ENCODE measurements at places on chromosomes 7 and 10.

DNA sequence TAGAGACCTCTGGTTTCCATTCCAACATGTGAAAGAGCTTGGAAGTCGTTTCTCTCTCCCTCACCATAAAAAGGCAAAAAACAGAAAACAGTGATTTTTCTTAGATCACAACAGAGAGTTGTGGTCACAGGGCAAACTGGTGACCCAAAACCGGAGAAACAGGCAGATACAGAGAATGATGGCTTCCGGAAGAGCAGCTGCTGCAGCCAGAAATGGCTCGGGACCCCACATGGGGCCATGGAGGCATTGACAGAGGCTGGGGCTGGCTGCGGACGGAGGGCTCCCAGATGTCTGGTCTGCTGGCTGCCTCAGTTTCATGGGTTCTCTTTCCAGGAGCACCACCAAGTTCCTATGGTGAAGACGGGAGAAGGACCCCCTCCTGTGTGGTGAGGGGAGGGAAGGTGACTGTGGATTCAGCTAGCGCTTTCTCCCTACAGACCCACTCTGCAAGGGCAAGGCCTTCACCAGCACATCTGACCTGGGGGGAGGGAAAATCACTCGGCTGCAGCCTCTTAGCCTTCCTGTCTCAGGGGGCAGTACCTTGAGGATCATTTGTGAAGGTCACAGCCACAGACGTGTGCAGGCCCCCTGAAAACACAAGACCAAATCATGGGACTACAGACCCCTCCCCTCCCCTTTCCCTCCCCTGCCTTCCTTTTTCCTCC is 81.4 kb downstream of the WDR37 start:
- DNase-seq: no peak

DNA sequence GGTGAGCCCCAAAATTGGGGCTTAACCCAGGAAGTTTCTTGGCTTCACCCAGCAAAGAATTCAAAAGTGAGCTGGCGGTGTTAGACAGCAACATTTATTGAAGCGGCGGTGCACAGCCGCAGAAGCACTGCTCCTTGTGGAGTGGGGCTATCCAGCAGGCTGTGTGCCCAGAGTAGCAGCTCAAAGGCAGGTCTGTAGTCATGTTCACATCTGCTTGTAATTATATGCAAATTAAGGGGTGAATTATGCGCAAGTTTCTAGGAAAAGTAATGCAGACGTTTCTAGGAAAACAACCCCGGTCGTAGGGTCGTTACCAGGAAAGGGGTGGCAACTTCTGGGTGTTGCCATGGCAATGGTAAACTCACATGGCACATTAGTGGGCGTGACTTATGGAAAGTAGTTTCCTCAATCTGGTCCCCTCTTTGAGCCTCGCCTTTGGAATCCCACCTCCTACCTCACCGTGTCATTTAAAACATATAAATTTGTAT is 13.7 kb upstream of the KBTBD2 start:
- DNase-seq: peak; percentile 38

- no peak for DNase-seq
Measured at GRCh38 chr7:123271231-123271630, 71.5 kb upstream of the SLC13A1 start.

GRCh38 chr10:58444876-58445275 is 59.7 kb downstream of the TFAM start:
- DNase-seq: no peak

DNA sequence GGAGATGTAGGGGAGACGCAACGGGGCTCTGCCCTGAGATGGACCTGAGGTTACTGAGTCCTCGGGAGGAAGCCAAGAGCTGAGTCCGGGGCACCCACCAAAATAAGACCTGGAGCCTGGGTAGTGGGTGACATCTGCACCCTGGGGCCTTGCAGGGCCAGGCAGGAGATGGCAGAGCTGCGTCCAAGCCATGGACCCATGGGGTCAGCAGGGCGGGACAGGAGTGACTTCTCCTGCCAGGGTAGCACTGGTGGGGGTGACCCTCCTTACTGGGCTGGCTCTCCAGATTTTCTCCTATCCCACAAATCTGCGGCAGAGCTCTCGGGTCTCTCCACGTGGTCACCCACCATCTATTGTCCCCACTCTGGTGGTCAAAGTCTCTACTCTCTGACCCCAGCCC is 2.1 kb downstream of the GHRHR start:
- no peak for DNase-seq

GRCh38 chr7:105295596-105296352 is 92.9 kb downstream of the SRPK2 start:
- no peak for DNase-seq

DNA sequence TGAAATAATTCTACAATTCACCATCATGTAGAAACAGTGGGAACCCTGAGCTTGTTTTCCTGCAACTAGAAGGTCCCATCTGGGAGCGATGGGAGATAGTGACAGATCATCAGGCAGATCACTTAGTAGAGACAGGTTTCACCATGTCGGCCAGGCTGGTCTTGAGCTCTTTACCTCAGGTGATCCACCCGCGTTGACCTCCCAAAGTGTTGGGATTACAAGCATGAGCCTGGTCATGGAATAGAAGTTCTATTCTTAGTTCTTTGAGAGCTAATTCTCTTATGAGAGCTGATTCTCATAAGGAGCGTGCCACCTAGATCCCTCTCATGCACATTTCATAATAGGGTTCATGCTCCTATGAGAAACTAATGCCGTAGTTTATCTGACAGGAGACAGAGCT is 778.0 kb upstream of the AUTS2 start:
- no peak for DNase-seq

DNA sequence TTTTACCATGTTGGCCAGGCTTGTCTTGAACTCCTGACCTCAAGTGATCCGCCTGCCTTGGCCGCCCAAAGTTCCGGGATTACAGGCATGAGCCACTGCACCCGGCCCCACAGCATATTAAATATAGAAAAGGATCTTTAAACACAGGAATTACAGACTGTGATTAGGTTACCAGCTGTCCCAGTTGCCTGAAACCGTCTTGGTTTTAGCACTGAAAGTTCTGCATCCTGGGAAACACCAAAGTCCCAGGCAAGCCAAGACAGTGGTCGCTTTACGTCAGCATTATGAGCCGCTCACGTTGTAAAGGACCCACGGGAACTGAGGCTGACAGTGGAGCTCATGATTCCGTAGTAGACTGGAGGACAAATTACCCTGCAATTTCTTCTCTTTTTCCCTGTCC is 69.0 kb upstream of the FAM180A start:
- no peak for DNase-seq

- no peak for DNase-seq
Measured at GRCh38 chr7:64775289-64775688, 18.9 kb upstream of the ZNF138 start.

GRCh38 chr7:111931016-111931517 is 275.1 kb downstream of the DOCK4 start:
- no peak for DNase-seq

DNA sequence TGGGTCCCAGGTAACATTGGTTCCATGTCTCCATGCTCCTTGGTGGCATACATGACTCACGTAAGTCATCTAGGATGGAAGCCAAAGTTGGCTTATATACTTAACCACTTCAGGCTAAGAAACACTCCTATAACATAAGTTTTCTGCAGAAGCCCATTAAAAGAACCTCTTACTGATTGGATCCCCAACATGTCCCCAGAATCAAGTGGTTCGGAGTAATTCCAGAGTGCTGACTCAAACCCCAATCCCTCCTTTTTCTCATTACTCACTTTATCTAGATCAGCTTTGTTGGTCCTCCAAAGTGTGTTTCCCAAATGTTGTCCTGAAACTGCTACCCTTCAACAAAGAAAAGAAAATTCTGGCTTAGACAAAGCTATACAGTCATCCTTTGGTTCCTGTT is 10.1 kb upstream of the ATOH7 start:
- DNase-seq: no peak

GRCh38 chr10:34008656-34009055 is 674.2 kb upstream of the NRP1 start:
- no peak for DNase-seq

DNA sequence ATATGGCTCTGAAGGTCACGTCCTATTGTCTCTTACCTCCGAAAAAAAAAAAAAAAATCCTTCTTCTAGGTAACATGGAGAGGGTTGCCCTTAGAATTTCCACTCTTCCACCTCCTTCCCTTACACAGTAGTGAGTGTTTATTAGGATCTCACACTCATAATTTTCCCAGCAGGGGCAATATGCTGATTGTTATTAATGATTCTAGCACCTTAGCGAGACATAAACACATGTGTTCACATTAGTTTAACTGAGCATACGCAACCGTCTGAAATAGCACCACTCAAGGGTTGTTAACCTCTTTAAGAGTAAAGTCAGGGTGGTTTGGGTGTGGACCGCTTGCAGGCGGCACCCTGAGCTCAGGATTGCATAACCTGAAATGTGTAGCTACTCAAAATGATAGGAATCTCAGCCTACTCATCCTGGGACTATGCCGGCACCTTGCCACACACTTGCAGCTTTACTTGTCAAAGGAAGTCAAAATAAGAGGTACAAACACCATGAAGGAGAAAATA is 52.2 kb downstream of the CPEB3 start:
- no peak for DNase-seq

GRCh38 chr7:100465702-100466311 is 1.7 kb upstream of the SPACDR start:
- no peak for DNase-seq

DNA sequence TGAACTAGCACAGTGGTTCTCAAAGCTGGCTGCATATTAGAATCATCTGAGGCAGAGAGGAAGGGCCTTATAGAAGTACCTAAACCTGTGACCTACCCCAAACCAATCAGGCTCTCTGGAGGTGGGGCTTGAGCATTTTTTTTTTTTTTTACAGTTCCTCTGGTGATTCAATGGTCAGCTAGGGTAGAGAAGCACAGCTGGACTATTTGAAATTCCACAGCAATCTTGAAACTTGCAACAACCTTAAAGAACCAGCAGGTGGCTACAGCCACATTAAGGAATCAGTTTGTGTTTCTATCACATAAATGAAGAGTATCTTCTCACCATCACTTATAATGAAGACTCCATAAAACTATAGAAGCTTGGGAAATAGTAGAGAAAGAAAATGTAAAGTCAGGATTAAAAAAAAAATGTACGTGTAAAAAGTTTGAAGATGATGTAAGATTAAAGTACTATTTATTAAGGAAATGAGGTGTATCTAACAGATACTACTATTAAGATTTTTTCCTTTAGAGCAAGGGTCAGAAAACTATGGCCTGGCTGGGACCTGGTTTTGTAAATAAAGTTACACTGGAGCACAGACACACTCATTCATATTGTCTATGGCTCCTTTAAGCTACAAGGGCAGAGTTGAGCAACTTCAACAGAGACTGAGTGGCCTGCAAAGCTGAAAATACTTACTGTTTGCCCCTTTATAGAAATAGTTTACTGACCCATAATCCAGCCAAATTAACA is 3.8 kb downstream of the RTKN2 start:
- DNase-seq: no peak

DNA sequence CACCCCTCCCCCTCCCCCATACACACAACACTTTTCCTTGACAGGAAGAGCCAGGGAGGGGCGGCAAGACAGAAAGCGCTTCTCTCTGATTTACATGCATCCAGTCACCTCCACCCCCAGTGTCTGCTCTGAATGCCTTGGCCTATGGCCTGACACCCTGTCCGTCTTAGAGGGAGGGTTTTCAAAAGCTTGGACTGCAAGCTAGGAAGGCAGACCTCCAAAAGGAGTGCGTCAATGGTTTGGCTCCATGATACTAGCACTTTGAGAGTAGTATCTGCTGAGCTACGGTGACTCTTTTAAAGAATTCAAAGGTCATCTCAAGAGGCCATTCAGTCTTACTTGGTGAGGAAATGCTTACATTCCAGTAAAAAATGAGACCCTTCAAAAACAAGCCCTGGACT is 20.3 kb upstream of the PAX2 start:
- DNase-seq: no peak

- DNase-seq: no peak
Measured at GRCh38 chr10:110514848-110515247, 17.1 kb downstream of the DUSP5 start.

DNA sequence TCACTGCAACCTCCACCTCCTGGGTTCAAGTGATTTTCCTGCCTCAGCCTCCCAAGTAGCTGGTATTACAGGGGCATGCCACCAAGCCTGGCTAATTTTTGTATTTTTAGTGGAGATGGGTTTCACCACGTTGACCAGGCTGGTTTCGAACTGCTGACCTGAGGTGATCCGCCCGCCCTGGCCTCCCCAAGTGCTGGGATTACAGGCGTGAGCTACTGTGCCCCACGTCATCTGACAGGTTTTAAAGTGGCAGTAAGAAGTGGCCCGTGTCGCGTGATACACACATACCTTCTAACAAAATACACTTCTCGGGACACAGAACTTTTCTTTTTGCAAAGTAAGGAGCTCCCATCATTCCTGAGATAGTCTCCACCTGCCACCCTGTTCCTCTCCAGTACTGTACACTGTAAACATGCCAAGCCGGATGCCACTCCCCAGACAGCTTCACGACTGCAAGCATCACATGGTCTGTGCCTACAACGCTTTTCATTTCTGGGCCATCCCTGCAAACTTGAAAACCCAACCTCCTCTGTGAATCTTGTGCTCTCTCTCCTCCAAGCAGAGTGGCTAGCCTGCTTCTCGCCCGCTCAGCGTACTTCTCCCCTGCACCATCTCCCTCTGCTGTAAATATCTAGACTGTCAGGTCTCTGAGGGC is 256.3 kb upstream of the KLF14 start:
- no peak for DNase-seq

DNA sequence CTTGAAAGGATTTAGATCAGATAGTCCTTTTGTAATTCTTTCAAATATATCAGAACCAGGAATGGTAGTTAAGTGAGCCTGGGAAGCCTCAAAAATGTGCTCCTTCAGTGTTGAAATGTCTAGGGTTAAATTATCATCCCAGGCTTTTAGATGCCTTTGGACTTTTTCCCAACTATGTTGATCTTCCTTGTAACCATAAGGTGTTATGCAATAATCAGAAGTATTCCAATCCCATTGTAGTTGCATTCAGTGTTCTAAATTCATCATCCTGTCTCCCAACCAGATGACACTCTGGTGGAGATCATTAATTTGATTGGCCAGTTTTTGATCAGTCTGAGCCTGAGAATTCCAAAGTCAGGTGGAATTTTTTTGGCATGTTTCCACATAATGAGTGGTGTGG is 35.1 kb upstream of the AKR1C2 start:
- DNase-seq: no peak

DNA sequence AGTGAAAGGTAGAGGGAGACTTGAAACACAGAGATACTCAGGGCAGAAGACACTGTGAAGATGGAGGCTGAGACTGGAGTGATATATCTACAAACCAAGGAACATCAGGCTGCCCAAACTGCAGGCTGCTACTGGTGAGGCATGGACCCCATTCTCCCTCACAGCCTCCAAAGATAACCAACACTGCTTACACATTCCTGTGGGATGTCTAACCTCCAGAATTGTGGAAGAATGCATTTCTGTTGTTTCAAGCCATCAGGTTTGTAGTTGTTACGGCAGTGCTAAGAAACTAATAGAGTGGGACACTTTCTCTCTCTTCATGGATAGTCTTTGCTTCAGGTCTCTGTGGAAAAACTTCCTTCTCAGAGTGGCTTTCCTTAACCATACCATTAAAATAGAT is 182.6 kb upstream of the TMEM106B start:
- no peak for DNase-seq
